ENCODE measurements at places on chromosomes 1 and 21. TPM values are rescaled to one million over a fixed set of nuclear protein-coding genes. Genes with fewer than 3 reads are reported as not detected.

Gene SLC44A5
- 3.3 TPM for total RNA-seq

Gene ALG14
- total RNA-seq: 2.0 TPM

Gene TENT5C
- 0.13 TPM for total RNA-seq

Gene TNFRSF4
- not detected for total RNA-seq

Gene PGLYRP3
- not detected for total RNA-seq

Gene NEXN
- total RNA-seq: not detected

Gene KRTAP7-1
- total RNA-seq: not detected
